H1 (cell line): ENCODE measurements at places on chromosomes 5 and 9.

- DNase-seq, result no peak
Measured at GRCh38 chr5:2170761-2171160, 288.0 kb upstream of the IRX4 start.

- DNase-seq, result no peak
Measured at GRCh38 chr5:87389296-87390034, 23.3 kb downstream of the CCNH start.

- no peak for DNase-seq
Measured at GRCh38 chr9:35106343-35106730, 3.4 kb upstream of the STOML2 start.

GRCh38 chr5:98928873-98929709, at the start of gene CHD1:
Gene CHD1 (minus strand): TSS chr5:98929007. CDS start chr5:98926386, 2,621 bp downstream.
- peak; percentile 88 for DNase-seq

DNA sequence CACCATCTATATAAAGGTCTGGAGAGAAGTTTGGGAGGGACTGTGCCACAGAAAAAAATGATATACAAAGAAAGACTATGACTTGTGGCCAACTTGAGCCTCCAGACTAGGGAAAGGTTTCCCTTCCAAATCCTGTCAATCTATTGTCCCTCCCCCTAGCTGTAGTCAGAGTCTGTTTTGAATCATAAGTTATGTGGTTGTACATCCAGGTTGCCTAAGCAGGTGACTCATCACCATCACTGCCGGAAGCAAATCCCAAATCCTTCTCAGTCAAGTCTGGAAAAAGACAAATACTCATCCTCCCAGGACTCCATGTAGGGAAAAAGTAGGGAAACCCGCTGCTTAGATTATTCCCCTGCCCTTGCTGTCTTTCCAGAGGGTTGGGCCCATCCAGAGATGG, 235.7 kb downstream of the CDK5RAP2 start:
- DNase-seq, result no peak

GRCh38 chr5:132176521-132176945, 51.1 kb downstream of the P4HA2 start:
- no peak for DNase-seq

DNA sequence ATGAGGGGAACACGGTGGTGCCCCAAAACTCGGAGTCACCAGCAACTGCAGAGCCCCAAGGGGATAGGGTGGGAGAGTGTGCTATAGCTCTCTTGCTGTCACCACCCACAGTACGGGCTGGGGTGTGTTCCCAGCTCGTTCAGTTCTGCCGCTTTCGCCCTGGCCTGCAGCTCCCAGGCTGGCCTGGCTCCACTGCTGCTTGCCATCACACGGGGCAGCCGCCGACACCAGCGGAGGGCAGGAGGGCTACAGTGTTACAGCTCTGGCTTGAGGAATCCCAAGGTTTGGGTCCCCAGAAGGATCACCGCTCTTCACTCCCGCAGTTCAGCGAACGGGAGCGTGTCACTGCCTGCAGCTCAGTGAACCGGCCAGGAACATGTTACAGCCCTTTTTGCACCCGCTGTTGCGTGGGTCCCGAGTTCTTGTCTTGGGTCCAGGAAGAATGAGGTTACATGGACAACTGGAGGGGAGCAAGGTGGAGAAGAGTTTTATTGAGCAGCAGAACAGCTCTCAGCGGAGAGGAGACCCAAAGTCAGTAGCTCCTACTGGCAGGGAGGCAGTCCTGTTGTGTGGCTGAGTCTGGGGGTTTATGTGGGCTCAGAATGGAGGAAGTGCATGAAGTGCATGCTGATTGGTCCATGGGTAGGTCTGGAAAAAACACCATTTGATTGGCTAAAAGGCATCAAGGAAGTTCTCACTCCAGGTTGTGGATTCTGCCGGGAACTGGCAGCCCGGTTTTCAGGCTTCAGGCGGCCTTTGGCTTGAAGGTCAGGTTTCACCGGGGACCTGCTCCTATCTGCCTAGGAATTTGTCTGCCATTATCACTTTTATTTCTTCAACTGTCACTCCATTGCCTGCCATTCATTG, 113.4 kb downstream of the EHMT1 start:
- DNase-seq, result no peak

DNA sequence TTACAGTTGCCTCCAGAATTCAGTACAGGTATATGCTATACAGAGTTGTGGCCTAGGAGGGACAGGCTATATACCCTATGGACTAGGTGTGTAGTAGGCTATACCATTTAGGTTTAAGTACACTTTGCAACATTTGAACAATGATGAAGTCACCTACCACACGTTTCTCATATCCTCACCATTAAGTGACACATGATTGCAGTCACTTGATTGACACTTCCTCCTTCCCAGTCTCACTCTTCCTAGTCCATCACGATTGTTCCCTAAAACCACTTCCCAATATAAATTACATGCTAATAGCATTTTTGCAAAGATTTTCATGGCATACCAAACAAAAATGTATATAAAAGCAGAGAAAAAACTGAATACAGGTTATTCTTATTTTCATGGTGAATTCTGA, 312.2 kb downstream of the EPB41L4A start:
- DNase-seq, result no peak

DNA sequence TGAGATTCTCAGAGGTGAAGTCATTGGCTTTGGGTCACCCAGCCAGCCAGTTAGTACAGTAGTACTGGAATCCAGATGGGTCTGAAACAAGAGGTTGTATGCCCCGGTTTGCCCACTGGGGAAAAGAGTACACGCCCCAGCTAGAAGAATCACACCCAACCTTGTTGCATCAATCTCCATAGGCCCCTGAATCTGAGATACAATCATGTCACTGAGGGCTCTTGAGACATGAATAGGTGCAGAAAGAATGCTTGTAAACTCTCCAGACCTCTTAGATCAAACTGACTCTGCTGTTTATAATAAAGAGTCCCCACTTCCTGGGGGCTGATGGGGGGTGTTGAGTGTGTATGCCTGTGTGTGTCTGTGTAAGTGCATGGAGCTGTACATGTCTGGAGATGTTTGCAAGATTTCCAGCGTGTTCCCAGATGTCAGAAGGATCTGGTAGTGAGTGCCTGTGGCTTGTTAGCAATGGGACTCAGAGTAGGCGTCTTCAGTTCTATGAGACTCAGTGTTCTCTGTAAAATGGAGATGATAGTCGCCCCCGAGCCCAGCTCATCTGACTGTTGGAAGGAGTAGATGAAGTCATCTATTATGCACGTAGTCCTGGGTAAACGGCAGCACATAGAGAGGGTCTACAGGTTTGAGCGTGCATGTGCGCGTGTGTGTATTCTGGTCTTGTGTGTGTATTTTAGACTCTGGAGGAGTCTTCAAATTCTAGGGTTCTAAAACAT, 48.2 kb downstream of the COL27A1 start:
- DNase-seq, result no peak

GRCh38 chr9:101912698-101913097, 174.3 kb upstream of the GRIN3A start:
- no peak for DNase-seq

DNA sequence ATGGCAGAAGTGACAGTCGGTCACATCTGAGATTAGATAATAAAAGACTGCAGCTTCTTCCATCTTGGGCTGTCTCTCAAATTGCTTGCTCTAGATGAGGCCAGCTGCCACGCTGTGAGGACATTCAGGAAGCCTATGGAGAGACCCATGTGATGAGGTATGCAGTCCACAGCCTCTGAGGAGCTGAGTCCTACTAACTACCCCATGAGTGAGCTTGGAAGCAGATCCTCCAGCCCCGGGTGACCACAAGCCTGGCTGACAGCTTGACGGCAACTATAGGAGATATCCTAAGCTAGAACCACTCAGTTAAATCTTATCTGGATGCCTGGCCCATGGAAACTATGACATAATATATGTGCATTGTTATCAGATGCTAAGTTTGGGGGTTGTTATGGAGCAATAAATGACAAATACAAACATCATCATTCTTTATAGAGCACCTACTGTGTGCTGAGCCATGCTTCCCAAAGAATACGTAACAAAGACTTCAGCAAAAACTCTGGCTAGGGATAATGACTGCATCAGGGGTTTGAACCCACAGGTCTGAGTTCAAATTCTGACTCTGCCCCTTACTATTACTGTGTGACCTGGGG, 26.7 kb downstream of the KCNV2 start:
- DNase-seq, result no peak

- DNase-seq, result no peak
Measured at GRCh38 chr9:3674561-3674960, 148.8 kb upstream of the RFX3 start.

- no peak for DNase-seq
Measured at GRCh38 chr5:33827885-33828284, 63.9 kb downstream of the ADAMTS12 start.

DNA sequence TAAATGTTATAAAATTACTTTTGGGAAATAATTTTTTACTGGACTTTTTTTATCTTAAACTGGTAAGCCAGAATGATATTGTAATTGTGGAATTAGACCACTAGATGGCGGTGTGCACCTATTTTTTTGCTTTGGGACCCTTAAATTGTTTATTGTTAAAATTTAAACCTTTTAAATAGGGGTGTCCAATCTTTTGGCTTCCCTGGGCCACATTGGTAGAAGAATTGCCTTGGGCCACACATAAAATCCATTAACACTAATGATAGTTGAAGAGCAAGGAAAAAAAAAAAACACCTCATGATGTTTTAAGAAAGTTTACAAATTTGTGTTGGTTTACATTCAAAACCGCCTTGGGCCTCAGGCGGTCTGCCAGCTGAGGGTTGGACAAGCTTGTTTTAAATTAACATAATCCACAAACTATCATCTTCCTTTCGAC, 28.4 kb upstream of the GADD45G start:
- DNase-seq, result no peak

DNA sequence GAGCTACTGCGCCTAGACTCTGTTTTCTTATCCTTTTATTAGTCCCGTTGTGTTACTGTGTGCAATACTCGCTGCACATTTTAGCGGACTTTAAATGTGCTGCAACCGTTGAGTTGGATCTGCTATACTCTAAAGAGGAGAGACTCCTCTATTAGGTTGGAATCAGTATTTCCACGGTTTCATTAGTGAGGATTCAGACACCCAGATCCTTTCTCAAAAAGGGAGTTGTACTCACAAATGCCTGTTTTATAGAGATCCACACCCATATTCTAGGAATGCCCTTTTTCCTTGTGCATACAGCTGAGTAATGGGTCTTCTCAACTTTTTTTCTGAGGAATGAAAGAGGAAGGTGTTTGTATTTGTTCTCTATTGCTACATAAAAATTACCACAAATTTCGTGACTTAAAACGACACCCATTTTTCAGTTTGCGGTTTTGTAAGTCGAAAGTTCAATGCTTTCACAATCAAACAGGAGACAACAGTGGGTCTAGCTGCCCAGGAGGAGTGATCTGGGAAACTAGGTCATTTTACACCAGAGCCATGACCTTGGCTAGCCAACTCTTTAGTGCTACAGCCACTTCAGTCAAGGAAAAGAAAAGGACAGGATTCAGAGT, 52.8 kb upstream of the SLC44A1 start:
- no peak for DNase-seq

GRCh38 chr5:115274584-115274983, 11.9 kb upstream of the PGGT1B start:
- no peak for DNase-seq

DNA sequence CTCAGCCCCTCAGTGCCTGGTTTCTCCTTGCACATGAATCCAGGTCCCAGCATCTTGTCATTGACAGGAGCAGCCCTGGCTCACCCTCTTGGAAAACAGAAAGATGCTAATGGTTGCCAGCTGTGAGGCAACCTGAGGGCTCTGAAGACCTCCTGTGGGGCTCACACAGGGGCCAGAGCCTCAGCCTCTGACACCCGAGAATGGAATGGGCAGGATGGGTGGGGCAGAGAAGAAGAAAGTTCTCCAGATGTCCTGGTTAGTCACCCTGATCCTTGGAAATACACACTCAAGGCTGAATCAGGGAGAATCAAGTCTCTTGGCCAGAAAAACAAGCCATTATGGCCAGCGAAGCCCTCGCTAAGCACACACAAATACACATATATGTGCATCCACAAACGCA, 32.3 kb upstream of the SPATA31E1 start:
- no peak for DNase-seq
